ENCODE measurements at places on chromosomes 4 and X.
A peak's percentile ranks its signal among the peaks of the same experiment; 100 is the strongest.

DNA sequence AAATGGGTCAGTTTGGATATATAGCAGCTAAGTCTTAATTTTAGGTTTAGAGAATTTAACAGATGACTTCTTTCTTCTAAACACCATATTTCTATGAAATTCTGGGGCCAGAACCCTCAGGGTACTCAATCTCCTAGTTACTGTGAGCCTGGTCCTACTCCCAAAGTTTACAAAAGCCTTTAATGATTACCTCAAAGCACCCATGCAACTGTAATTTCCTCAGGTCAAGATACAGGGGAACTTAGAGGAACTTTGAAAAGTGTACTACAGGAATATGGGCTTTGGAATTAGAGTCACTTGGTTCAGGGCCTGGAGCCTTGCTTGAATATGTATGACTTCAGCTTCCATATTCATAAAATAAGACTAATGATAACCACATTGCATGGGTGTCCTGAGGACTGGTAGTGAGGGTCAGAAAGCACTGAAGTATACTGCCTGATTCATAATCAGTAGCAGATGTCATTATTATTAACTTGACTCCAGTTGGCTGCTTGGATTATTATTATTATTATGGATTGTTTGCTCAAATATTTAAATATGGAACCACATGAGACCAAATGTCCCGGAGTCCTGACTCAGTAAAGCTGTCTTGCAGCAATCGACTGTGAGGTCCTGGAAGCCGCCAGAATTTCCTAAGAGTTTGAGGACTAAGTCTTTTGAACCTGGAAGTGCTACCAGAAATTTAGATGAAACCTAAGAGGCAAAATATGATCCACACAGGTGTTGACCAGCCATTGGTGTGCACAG lies 2.0 kb upstream of the ADH7 start:
- no peak for DNase-seq

DNA sequence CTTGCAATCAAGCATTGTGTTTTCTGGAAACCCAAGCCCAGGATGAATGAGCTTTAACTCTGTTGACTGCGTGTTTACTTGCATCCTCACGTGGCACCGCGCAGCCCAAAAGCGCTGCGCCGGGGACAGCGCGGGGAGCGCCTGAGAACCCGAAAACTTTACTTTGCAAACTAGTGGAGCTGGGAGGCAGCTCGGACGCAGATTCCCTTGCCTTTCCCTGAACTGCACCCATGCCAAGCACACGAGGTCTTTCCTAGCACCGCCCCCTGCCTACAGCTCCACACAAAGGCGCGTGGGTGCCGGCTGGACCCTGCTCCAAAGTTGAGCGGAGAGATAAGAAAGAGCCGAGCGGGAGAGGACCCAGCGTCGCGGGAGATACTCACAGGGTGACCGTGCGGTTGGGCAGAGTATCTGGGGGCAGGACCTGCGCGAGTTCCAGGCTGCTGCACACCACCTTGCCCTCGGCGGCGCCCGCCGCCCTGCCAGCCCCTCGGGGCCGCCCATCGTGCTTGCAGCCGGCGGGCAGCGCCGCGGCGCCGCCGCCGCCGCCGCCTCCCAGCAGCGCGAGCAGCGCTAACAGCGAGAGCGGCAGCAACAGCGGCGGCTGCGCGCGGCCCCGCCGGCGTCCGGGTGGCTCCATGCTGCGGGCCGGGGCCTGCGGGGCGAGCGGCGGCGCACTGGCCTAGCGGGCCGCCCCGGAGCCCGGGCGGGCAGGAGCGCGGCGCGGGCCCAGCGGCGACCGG lies 550 bp downstream of the ADGRA3 start:
- DNase-seq = peak; percentile 49

- no peak for DNase-seq
These were observed 21.2 kb upstream of the SMPX start for GRCh38 chrX:21779095-21779494.

- no peak for DNase-seq
These were observed 138.2 kb upstream of the RAPGEF2 start for GRCh38 chr4:158964728-158965124.

DNA sequence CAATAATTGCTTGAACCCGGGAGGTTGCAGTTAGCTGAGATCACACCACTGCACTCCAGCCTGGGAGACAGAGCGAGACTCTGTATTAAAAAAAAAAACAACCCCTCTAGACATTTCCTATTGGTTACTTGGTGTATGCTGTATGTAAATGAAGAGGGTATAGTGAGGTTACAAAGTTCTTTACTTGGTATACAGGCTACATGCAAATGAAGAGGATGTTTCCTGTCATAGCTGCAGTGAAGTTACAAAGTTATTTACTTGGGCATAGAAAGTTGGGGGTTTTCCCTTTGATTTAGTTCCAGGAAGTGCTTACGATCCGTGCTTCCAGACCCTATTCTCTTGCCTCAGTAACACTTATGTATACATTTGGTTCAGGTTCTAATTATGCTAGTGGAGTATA lies 38.4 kb upstream of the CLNK start:
- DNase-seq = no peak

DNA sequence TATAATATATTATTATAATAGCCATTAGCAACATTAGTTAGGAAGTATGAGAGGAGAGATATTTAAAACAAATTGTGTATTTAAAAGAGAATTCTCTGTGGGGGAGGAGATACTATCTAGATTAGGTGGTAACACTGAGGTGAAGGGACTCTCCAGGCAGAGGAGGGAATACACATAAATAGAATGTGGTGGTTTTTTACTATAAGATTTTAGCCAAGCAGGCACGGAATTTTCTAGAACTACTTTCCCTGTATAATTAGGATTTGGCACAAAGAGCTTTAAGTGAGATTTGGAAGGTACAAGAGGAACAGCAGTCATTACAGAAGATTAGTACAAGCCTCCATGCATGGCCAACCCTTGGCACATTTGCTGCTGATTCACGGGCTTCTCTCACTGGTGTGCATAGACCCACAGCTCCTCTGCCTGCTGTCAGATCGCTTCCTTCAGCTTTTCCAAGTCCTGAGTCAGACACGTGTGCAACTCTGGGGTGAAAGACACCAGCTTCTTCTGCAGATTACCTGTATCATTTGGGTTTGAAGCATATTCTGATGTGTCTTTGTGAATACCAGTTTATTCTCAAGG lies 685.5 kb downstream of the KCTD8 start:
- DNase-seq = peak; percentile 23

GRCh38 chr4:113979148-113979904 lies at the start of gene ARSJ:
Gene ARSJ, minus strand, starts transcription at chr4:113979647. Its CDS starts 813 bp downstream, at chr4:113978834.
- DNase-seq = no peak

DNA sequence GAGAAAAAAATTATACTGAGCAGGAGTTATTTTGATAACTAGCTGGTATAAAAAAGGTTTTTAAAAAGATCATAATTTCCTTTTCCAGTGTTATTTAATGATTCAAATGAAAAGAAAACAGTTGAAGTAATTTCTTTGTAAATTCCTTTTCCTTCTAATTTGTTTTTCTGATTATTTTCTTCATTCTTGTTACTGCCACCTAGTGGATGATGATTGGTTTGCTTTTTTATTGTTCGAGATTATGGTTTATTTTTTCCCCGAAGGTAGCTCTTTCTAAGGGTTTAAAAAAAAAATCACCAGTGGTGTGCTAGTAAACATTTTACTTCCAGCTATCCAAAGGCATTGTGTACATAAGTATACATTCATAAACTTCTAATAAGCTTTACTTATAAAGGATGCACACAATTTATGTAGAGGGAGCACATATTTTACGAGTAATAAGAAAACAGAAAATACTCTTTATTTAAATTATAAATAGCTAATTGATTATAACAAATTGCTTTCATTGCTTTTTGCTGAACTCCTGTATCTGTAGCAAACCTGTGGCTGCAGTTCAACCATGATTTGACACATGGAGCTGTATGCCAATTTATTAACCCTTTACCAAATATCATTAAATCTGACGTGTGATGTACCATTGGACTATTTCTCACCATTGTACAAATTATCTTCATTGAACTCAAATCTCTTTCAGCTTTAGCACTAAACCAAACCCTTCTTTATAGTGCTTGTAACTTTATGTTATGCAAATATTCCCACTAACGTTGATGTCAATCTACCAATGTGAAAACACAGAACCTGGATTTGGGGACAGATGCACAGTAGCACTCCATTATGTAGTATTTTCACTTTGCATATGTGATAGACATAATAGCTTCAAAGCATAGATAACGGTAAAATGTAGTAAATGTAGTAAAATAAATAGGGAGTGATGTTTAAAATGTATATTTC lies 97.8 kb upstream of the ANK2 start:
- peak; percentile 42 for DNase-seq

DNA sequence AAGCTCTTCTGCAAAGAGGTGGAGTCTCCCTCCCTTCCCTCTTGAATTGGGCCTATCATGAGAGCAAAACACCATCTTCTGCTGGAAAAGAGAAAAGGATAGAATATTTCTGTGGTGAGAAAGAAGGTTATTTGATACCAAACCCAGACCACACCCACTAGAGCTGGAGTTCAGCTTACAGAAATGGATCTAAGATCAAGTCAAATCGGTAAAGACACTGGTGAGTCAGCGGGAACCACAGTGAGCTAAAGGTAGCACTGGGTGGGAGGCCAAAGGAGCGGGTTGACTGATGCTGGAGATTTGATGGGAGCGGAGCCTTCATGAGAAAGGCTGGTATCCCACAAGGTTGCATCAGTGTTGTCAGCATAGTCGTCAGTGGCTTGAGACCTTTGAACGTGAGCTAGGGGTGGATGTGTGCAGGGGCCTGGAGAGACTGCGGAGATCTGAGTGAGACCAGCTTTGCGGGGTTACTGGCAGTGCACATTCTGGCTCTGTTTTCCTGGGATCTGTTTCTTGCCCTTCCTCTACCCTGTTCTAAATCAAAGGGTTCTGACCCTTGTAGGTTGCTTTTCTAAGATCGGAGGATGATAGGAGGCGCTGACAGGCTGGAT lies 106.4 kb upstream of the SCOC start:
- DNase-seq = no peak

DNA sequence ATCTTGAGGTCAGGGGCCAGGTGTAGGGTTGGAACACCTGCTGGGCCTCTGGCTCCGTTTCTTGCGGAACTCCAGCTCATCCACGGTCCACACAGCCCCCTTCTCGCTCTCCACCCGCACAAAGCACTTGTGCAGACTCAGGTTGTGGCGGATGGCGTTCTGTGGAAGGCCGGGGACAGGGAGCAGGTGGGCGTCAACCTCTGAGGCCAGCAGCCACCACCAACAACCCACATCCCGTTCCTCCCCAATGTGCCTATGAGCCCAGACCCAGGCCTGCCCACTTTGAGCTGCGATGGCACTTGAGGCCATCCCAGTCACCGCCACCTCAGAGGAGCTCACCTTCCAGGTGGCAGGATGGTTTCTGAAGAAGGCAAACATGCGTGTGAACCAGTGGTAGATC lies 13.2 kb downstream of the FOXP3 start:
- no peak for DNase-seq

GRCh38 chr4:17168571-17168970 lies 270.1 kb upstream of the LDB2 start:
- peak; percentile 13 for DNase-seq

DNA sequence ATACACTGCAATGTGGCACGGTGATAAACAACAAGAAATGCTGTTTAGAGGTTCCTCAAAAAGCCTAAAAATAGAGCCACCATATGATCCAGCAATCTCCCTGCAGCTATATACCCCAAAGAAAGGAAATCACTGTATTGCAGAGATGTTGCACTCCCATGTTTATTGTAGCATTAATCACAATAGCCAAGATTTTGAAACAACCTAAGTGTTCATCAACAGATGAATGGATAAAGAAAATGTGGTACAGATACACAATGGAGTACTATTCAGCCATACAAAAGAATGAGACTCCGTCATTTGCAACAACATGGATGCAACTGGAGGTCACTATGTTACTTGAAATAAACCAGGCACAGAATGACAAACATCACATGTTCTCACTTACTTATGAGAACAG lies 365.8 kb upstream of the DIPK2B start:
- DNase-seq = no peak

DNA sequence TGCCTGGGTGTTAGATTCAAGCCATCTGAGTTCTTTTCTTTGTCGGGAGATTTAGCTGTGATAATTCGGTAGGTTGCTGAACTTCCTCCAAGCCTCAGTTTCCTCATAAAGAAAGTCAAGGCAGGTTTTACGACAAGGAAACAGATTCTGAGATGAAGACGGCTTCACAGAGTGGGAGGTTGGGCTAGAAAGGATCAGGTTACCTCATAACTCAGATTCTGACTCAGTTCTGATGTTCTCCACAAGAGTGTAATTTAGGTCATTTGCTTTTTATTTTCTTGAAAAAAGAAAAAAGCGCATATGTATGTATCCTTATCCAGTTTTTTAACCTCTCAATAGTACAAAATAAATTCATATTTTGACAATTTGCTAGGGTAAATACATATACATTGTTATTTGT lies 47.2 kb upstream of the ELOVL6 start:
- peak; percentile 50 for DNase-seq

DNA sequence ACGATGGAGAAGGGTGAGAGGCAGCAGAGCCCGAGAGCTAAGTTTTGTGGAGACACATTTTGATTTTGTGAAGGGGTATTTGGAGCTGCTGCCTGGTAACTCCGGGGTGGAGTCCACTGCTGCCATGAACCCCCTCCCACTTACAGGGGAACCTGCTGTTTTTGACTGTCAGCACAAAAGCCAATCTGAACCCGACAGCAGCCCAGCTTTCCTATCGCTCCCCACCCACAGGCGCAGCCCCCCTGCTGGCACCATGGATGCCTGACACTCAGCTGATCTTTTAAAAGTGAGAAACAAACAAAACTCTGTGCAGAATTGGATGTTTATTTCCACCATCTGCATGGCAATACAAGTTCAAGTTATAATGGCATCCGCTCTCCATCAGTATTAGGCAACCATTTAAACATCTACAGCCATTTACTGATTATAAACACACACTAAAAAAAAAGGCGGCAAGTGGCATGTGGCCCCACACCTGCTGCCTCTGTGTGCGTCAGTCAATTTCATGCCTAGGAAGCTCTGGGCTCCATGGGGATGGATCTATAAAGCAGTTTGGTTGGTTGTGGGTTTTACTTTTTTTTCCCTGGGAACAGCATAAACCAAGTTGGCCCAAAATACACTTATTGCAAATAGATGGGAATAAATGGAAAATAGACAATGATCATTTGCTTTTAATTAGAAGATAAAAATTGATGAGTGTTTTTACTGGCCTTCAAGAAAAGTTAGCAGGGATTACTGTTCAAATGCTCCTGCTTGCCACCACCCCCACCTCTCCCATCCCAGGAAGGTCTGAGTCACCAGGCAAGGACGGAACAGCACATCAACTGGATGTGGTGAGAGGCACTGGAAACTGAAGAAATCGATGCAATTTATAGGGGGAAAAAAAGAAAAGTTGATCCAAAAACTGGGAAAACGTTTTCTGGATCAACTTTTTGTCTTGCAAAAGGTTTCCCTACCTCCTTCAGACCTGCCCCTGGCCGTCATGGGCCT lies 46.0 kb downstream of the SEPSECS start:
- DNase-seq = no peak

DNA sequence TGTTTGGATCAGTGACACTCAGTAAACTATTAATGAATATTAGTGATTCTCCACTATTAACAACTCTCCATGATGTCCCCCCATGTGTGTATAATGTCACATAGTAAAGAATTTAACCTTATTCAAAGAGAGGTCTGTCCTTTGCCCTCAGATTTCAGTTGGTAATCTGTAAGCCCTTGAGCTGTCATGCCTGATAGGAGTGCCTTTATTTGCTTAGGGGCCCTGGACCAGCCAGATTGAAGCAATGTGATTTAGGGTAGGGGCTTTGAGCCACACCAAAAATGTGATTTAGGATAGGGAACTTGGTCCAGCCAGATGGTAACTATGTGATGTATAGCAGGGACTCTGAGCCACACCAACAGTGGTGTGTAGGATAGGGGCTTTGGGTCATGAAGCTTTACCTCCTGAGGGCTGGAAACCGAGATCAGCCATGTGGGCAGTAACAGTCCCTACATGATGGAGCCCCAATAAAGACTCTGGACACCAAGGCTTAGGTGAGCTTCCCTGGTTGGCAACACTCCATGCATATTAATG lies 44.3 kb upstream of the PAGE4 start:
- no peak for DNase-seq
